ENCODE measurements at places on chromosomes 13 and 19.

- DNase-seq = no peak
These were observed 31.8 kb downstream of the LCP1 start for GRCh38 chr13:46150134-46150693.

DNA sequence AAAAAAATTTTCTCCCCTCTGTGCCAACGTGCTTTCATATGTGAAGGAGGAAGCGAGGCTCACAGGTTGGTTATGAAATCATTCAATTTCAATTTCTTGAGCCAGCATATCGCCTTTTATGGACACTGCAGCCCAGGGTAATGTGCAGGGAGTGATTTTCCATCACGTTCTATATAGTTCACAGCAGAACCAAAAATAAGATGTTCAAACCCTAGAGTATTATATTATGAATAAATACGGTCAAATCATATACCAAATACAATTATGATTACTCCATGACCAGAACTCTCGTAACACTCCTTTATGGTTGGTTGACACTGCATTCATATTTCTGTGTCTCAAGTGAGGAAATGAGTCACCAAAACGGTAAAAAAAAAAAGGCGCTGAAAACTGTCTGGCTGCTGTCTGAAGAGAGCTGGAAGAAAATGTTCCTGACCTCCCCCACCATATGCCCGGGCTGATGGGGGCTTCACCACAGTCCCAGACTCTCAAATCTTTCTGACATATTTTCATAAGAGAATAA, 75.8 kb upstream of the UBAC2 start:
- no peak for DNase-seq

GRCh38 chr13:73664851-73665250, 469.4 kb downstream of the KLF12 start:
- no peak for DNase-seq

DNA sequence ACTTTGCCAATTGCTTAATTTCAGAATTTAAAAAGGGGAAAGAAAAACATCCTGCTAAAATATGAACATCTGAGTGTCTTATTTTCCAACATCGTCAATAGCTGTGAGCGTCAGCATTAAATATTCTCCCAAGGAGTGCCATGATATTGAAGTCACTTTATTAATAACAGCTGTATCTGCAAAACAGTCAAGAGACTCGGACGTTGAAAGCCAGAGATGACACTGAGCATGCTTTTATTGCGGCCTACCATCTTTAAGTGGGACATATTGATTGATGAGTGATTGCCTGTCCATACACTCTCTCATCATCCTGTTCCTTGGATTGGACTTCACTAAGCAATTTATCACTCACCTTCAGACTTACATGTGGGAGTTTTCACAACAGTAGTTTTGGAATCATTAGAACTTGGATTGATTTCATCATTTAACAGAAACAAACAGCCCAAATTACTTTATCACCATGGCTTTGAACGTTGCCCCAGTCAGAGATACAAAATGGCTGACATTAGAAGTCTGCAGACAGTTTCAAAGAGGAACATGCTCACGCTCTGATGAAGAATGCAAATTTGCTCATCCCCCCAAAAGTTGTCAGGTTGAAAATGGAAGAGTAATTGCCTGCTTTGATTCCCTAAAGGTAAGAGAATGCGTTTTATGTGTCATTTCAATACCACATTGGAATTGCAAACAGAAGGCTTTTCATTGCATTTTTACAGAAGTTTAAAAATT, 53.8 kb downstream of the MBNL2 start:
- no peak for DNase-seq

GRCh38 chr13:100439247-100439970, 149.2 kb downstream of the GGACT start:
- no peak for DNase-seq

- DNase-seq = no peak
These were observed 258.2 kb downstream of the TDRD3 start for GRCh38 chr13:60655256-60655655.

- no peak for DNase-seq
These were observed 128.7 kb downstream of the TSHZ3 start for GRCh38 chr19:31220540-31220939.

DNA sequence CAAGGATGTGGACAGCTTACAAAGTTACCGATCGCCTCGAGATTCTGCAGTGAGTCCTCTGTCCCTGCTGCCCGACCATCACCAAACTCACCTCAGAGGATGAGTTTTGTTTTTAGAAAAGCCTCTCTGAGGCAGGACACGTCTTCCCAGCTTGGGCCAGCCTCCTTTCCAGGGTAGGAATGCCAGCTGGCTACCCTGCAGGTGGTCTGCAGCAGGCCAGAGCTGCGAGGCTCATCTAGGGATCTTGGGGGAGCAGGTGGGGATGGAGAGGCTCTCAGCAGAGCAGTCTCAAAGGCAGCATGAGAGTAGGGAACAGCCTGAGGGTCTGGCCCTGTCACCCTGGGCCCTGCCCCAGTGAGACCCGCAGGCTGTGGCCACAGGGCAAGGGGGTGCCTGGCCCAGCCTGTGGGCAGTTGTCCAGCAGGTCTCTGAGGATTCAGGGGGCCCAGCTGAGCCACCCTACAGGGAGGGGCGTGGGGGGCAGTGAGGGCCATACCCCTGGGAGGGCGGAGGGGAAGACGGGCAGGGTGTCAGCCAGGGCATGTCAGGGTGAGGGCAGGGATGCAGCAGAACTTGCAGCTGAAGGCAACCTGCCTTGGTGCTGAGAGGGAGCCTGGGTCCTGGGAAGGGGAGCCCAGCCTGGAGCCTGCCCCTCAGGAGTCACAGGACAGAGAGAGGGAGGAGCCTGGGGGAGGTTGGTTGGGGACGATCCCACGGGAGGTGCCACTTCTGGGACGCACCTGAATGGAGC, 57.3 kb upstream of the TPM4 start:
- DNase-seq = no peak

- DNase-seq = no peak
These were observed 1625.7 kb upstream of the SLC10A2 start for GRCh38 chr13:104691767-104692467.

GRCh38 chr19:17370026-17370587, 7.0 kb downstream of the PLVAP start:
- DNase-seq = no peak

DNA sequence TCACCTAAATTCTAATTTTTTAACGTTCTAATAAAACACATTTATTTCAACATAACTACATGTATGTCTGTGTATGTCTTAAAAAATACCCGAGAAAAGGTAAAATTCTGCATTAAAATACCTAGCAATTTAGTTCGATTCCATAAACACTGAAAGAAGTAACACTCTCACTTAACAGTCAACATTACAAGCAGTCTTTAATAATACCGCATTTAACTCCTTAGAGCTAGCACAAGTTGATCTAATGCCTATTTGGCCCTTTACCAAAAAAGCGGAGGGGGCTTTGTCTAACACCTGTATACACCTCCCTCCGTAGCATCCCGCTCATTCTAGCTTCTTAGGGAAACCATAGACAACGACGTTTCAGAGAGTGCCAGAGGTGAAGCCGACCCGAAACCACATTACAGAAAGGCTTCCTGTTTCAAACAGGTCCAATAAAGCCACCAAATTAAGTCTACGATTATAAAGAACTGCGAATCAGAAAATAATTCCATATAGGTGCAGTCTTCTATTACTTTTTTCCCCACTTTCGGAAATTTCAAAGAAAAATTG, 1.2 kb downstream of the SPART start:
- no peak for DNase-seq

DNA sequence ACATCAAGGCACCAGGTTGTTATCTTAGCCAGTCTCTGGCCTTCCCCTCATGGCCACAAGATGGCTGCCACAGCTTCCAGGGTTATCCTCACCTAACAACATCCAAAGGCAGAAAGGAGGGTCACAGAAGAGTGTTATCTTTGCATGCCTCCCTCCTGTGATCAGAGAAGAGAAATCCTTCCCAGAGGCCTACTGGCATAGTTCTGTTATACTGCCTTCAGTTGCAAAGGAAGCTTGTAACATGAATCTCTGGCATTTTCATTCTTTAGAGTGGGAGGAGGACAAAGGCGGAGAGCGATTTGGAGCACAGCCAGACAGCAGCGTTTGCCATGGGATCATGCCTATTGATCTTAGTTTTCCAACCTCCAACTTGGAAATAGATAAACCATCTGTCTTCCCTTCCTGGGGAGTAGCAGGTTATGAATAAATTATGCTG, 135.7 kb downstream of the DNAJC15 start:
- DNase-seq = no peak

DNA sequence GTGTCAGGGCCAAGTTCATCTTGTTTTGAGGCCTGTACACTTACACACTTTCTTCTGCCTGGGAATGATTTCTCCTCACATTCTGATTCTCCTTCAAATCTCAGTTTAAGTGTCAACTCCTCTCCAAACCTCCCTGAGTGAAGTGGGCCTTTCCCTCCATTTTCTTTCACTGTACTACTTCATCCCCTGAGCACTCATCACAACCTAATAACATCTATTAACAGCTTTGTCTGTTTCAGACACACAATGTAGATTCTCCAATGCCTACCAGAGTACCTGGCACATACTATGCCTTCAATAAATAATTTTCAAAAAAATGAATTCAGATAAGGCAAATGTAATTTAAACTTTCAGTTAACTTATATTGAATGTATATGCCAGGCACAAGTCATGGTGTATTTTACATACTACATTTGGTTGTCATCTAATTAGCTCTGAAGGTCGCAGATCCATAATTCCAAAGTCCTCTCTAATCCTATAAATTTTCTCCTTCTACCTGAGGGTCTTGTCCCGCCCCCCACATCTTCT, 357 bp upstream of the COG6 start:
- DNase-seq = no peak

DNA sequence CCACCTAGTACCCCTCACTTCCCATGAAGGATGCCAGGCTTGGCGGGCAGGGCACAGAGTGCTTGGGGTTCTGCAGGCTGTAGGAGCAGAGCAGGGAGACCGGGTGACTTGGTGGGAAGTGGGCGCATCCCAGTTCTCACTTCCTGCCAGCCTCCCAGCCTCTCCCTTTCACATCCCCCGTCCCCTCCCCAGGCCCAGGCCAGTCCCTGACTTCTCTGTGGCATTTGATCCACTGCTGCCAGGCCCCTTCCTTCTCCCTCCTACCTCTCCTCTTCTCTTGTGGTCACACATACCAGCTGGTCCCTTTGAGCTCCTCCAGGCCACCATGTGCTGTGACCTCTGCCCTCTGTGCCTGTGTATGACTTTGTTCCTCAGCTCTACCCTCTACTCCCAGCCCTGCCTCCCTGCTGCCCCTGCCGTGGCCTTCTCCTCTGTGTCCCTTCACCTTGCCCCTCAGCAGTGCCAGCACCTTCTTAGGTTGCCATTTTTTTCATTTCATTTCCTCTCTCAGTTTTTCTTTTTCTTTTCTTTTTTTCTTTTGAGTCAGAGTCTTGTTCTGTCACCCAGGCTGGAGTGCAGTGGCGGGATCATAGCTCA, 19.5 kb downstream of the MYO1F start:
- no peak for DNase-seq

DNA sequence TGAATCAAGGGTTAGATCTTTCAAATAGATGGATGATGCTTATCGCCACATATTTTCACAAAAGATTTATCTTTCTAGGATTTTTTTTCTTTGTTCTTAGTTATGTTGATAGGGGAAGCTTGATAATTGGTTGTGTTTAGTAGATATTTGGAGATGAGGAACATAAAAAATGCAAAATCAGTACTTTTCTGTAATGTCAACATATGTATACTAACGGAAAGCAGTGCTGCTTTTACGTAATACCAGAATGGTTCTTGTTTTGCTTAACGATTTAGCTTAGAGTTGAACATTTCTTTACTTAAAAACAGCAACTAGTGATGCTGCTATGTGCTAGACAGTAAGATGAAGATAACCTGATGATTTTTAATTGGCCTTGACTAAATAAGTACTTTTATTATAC, 3.0 kb downstream of the ZMYM2 start:
- DNase-seq = no peak

DNA sequence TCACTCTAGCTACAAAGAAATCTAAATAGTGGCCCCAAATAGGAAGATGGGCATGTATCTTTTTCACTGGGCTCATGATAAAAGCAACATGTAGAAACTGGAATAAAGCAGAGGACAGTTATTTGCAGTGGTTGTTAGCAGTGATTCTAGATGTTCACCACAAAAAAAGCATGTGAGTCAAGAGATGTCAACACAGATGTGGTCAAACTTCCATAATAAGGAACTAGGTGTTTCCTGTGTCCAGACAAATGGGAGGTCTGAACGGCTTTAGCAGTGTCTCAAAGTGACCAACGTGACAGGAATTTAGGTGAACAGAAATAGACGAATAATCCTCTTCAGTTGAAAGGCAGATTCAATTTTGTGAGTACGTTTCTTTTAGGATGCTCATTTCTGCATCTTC, 162.7 kb downstream of the TBC1D4 start:
- DNase-seq = no peak

- no peak for DNase-seq
These were observed 108.6 kb downstream of the HSPH1 start for GRCh38 chr13:31053091-31053490.

- no peak for DNase-seq
These were observed 503.1 kb downstream of the DIAPH3 start for GRCh38 chr13:59660582-59660981.

GRCh38 chr13:74423434-74423833, 289.2 kb upstream of the KLF12 start:
- DNase-seq = no peak

DNA sequence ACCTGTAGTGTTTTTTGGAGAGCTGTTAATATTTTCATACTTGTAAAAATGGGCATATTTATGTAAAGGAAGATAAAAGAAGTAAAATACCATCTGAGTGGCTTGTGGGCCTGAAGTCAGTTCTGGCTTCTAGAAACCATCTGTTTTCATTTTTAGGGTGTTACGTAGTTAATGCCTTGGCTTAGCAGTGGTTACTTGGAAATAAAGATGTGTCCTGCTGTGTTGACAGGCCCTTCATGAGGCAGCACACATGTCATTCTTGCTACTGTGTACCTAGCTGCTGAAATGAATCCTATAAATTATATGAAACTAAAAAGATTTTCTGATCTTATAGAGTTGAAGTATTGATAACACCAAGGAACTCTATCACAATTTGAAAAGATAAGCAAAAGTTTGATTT, 16.0 kb downstream of the ILF3 start:
- no peak for DNase-seq

DNA sequence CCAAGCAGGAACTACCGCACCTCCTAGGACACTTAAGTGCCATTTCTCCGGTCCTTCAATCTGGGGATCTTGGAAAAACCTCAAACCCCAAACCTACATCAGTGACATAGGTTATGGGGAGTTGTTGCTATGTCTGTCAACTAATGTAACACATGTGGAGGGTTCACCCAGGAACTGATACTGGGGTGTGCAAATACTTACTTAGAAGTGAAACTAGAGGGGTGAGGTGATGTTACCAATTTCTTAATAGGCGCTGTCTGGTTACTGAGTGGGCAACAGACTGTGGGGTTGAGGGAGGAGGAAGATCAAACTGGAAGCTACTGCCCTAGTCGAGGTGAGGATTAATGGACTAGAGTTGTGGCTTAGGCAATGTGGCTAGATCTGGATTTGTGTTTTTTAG, 1.9 kb downstream of the ZNF586 start:
- DNase-seq = no peak

GRCh38 chr19:17244618-17245534, 843 bp downstream of the NR2F6 start:
- DNase-seq = no peak

- DNase-seq = no peak
These were observed 729 bp downstream of the STK11 start for GRCh38 chr19:1206150-1206863.

- DNase-seq = no peak
These were observed 44.7 kb upstream of the GPI start for GRCh38 chr19:34320277-34320676.
